ENCODE measurements at places on chromosomes 4 and X.

DNA sequence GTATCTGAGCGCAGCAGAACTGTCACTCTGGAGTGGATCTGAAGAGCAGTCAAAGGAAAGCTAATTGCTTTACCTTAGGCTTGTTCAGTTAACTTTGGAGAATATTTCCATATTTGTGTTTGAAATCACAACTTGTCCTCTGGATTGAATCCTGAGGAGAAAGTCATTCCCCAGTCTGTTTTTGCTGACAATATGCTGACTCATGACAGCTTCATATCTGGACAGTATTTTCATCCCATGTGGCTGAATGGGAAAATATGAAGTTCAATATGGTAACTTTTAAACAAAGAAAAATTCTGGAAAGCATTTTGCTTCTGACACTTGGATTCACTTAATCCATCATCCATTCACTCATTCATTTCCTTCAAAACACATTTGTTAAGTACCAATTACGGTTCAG, 46.3 kb upstream of the MAGEC3 start:
- no peak for DNase-seq

DNA sequence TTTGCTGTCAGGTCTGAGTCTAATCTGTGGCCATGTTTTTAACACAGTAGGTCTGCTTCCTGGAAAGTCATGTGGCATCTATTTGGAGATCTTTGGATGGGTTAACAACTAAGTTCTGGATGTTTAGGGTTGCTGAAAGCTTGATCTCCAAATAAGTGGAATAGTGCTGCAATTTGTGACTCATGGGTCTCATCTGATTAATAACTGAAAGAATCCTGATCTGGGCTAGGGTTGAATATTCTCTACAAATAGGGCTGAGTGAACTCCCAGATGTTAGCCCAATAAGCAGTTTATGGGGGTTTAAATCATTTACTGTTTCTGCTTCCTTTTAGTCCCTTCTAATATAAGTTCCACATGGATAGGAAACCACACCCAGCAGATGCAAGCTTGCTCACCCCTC, 23.1 kb downstream of the CT47C1 start:
- DNase-seq: no peak

DNA sequence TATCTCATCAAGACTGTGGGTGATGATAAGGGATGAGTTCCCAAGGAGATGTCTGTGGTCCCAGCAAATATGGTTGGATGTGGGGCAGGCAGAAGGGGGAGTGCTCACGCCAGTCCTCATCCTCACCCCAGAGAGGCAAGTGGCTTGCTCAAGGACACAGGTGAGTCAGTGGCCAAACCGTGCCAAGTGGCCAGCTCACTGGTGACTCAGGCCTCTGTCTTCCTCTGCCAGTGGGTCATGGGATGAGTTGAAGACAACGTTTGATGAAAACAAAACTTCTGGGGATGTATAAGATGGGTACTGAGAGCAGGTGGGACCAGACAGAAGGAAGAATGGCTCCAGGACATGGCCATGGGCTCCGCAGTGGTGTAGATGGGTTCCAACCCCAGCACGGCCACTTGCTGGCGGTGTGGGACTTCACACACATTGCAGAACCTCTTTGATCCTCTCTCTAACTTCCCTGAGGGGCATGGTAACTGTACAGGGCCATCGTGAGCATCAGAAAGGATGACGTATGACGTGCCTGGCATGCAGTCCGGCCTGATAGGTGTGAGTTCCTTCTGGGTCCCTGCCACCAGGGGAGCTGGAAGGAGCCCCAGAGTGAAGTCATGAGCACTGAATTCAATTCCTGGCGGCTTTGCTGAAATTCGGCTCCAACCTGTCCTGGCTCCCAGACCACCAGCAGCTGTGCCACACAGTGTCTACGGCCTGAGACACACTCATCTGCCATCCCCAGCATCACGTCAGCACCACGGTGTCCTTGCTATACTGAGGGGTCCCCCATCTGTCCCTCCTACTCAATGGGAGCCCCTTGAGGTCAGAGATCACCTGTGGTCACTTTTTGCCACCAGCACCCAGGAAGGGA, 41.3 kb upstream of the GPR78 start:
- DNase-seq: no peak

DNA sequence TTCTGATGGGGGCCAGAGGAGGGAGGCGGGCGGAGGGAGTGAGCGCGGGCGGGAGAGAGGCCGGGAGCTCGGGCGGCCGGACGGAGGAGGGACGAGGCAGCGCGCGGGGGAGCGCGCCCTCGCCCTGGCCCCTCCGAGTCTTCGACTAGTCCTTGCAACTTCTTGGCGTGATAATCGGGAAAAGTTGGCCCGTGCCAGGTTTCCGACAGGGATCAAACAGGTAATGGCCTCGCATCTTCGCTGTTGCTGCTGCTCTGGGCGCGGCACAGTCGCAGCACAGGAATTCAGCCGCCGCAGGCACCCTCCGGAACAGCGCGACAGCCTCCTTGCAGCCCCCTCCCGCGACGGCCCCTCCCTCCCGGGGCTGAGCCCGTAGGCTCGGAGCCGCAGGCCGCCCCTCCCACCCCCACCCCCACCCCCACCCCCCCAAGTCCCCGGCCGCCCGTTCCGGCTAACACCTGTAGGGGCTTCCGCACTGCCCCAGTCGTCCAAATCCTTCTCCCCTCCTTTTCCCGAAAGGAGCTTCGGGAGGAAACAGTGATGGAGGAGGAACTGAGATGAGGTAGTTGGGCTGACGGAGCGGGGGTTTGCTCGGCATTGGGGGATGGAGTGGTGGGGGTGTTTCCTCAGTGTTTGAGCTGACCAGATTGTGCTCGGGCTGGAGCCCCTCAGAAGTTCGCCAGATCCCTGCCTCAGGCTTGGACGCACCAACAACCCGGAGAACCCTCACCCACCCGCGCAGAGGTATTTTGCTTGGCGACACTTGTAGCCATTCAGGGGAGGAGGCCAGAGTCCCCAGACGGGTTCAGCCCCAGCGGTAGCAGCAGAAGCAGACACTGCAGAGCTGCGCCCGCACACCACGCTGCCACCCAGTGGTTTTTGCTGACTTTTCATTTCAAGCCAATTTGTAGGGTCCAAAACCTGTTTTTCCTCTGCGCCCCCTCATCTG, at the start of gene FGF13:
TSS of gene FGF13 (minus strand) at position 319 of the 949 bp plus-strand sequence. CDS start 714 bp downstream, outside the sequence.
- DNase-seq: no peak

DNA sequence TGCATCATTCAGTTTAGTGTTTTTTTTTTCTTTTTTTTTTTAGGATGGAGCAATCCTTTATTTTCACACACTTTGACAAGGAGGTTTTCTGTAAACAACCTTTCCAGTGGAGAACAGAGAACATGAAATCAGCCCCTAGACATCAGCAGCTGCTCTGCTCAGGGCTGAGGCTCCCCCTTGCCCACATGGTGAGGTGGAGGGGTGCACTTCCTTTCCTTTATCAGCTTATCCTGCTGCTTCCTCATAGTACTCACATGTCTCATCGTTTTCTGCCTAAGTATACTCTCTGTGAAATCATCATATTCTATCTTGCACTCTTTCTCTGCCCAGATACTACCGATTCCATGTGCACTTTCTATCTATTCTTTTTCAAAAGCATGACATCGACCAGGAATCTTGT, 47.6 kb upstream of the PRSS12 start:
- no peak for DNase-seq

GRCh38 chr4:62053974-62054373, 853.8 kb downstream of the ADGRL3 start:
- no peak for DNase-seq

- no peak for DNase-seq
These were observed 6.6 kb upstream of the AGA start for GRCh38 chr4:177448850-177449249.

GRCh38 chr4:94766856-94767255, 9.1 kb downstream of the BMPR1B start:
- no peak for DNase-seq
